ENCODE measurements at places on chromosomes 3 and 15. TPM values are rescaled to one million over a fixed set of nuclear protein-coding genes. Genes with fewer than 3 reads are reported as not detected.

The CD200R1 gene
- 0.11 TPM for total RNA-seq

The ITIH1 gene
- total RNA-seq = not detected

DNA sequence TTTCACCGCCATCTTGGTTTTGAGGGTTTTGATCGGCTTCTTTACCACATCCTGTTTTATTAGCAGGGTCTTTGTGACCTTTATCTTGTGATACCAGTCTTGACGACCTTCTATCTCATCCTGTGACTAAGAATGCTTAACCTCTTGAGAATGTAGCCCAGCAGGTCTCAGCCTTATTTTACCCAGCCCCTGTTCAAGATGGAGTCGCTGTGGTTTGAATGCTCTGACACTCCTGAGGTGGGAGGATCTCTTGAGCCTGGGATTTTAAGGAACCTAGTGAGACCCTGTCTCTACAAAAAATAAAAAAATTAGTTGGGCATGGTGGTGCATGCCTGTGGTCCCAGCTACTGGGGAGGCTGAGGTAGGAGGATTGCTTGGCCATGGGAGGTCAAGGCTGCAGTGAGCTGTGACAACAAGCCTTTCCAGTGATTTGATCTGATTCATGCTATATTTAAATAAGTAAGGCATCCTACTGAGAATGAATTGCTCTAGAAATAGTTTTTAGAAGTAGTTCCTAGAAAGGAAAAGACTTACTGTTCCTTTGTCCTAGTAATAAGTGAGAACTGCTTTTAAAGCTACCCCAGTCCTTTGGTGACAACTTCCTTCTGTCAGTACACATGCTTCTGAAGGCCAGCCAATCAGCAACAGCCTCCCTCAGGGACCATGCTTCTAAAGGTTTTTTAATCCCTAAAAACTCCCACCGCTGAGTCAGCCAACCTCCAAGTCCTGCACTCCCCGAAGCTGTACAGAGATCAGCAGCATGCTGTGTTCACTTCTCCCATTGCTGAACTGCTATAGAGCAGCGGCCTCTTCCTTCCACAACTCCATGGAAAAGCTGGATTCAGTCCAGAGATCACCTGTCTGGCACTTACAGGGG is 9.1 kb upstream of the CEMIP start:
- no peak overlapping the region for H3K4me3 ChIP-seq
- no peaks in the 10 kb centered on the region for H3K36me3 ChIP-seq
- H3K27me3 ChIP-seq = no peaks in the 10 kb centered on the region
- H3K27ac ChIP-seq = no peak overlapping the region
- H3K4me1 ChIP-seq = no peaks in the 10 kb centered on the region

DNA sequence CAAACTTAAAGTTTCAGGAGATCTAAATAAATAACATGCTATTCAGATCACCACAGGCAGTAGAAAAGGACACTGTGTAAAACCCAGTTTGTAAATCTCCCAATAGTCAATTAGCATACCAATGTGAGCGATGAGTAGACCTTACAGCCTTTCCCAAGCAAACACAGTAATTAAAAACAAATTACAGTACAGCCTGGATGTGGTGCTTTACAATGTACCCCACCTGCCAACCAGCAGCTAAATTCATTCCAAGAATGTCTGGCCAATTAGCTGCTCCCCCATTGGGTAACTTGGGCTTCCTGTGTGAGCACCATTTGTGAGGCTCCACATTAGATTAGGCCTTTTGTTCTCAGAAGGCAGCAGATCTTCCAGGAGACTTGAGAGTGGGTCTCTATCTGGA is 635.0 kb downstream of the TBL1XR1 start:
- H3K27ac ChIP-seq = no peak overlapping the region
- no peaks in the 10 kb centered on the region for H3K36me3 ChIP-seq
- no peaks in the 10 kb centered on the region for H3K4me1 ChIP-seq
- no peak overlapping the region for H3K4me3 ChIP-seq
- no peaks in the 10 kb centered on the region for H3K27me3 ChIP-seq
- DNase-seq = no peak

The GJD2 gene
- total RNA-seq = not detected

GRCh38 chr3:178062126-178062525 is 474.1 kb upstream of the KCNMB2 start:
- no peak for DNase-seq
- peaks cover 3% of the 10 kb centered on the region for H3K4me1 ChIP-seq
- no peak overlapping the region for H3K4me3 ChIP-seq
- no peaks in the 10 kb centered on the region for H3K36me3 ChIP-seq
- no peak overlapping the region for H3K27ac ChIP-seq
- H3K27me3 ChIP-seq = no peaks in the 10 kb centered on the region

DNA sequence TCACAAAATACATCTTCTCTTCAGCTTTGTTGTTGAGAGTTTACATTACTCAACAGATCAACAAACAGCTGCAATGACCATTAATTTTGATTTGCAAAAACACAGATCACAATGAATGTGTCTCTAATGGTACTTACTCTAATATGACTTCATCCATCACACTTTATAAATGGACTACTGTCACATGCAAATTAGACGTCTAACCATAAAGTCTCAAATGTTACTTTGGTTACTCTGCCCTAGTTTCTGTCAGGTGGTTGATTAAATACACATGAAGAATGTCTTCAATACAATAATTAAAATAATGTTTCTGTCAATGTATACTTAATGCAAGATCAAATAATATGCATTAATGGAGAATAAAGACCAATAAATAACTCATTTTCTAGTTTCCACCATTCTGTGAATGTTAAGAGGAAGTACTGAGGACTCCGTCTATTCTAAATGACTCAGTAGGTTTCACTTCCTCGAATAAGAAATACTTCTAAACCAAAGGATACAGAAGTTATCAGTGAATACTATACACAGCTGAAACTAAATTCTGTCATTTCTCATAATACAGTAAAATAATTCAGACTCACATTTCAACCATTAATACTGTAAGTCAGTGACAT is 145.8 kb downstream of the CBLB start:
- no peak for DNase-seq
- no peaks in the 10 kb centered on the region for H3K36me3 ChIP-seq
- H3K4me1 ChIP-seq = no peaks in the 10 kb centered on the region
- H3K27ac ChIP-seq = no peak overlapping the region
- H3K27me3 ChIP-seq = no peaks in the 10 kb centered on the region
- no peak overlapping the region for H3K4me3 ChIP-seq

The EIF5A2 gene
- 19.6 TPM for total RNA-seq

DNA sequence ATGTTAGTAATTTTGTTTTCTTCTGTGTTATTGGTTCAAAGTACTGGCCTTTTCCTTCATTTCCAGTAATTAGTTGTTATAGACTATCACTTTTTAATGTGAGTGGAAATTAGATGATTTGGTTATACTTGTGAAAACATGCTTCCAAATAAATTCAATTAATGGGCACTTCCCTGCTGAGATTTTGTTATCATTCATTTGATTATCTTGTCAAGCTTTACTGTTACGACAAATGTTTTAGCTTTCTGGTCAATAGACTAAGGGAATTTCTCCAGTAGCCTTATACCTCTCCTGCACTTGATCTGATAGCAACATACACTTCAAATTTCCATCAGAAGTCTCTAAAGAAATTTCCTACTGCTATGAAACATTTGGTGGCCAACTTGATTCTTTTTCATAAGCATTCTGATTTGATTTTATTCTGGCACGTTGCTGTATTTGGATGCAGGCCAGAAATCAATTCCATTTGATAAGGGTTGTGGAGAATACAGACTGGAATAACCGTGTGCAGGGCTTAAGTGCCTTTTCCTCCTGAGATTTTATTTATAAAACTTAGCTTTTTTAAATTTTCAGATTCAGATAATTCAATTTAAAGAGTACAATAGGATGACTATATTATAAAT is 573.8 kb upstream of the NAALADL2 start:
- no peak overlapping the region for H3K4me3 ChIP-seq
- no peaks in the 10 kb centered on the region for H3K36me3 ChIP-seq
- no peaks in the 10 kb centered on the region for H3K4me1 ChIP-seq
- no peaks in the 10 kb centered on the region for H3K27me3 ChIP-seq
- H3K27ac ChIP-seq = no peak overlapping the region
- no peak for DNase-seq

The SPTBN5 gene
- 0.77 TPM for total RNA-seq

The IQSEC1 gene
- total RNA-seq = 55.4 TPM

GRCh38 chr3:184610245-184610871 is 48.8 kb downstream of the EPHB3 start:
- H3K27ac ChIP-seq = no peak overlapping the region
- H3K27me3 ChIP-seq = no peaks in the 10 kb centered on the region
- DNase-seq = peak; percentile 24
- no peaks in the 10 kb centered on the region for H3K36me3 ChIP-seq
- no peak overlapping the region for H3K4me3 ChIP-seq

The TMCO5A gene
- total RNA-seq = not detected

DNA sequence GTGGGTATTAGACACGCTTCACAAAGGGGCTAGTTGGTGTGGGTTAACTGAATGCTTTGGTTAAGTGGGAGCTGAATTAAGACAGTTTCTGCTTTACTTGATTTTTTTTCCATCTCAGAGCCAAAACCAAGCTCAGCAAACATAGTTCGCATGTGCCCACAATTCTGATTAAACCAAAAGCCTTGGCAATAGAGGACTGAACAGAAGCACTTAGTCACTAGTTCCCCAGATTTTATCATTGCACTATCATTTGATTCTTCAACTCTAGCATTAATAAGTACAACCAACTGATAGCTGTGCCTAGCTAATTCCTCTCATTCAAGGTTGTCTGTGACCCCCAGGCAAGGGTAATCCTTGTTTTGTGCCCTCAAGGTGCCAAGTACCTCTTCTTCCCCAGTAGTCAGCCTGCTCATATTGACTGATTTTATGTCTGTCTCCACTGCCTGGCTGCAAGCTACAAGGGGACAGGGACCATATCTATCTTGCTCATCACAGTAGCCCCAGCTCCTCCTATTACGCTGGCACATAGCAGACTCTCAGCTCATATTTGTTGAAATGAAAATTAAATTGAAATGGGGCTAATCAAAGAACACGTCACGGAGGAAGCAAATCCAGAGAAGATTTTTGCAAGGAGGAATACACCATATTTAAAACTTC is 9.9 kb upstream of the ARHGEF3 start:
- H3K36me3 ChIP-seq = no peaks in the 10 kb centered on the region
- no peak for DNase-seq
- H3K4me3 ChIP-seq = no peak overlapping the region

DNA sequence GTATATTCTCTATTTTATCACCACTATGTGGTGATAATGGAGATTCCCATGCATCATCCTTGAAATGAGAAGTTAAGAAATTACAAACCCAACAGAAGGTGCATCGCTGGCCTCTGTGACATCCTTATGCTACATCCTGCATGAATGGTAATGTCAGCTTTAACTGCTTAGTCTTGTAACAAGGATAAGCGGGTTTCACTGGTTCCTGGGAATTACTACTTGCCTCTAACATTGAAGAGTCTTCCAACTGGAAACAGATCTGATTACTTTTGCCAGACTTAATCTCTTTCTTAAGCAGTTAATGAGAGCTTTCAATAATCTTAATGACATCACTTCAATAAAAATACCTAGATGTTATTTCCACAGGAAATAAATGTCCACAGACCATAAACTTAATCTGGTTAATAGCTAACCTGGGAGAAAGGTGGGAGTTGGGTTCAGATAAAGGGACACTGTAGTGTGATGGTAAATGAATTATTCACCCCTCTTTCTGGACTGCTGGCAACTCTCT is 44.0 kb downstream of the FMN1 start:
- H3K36me3 ChIP-seq = no peaks in the 10 kb centered on the region
- no peak overlapping the region for H3K27ac ChIP-seq
- H3K4me1 ChIP-seq = no peaks in the 10 kb centered on the region
- H3K27me3 ChIP-seq = no peaks in the 10 kb centered on the region
- no peak overlapping the region for H3K4me3 ChIP-seq

DNA sequence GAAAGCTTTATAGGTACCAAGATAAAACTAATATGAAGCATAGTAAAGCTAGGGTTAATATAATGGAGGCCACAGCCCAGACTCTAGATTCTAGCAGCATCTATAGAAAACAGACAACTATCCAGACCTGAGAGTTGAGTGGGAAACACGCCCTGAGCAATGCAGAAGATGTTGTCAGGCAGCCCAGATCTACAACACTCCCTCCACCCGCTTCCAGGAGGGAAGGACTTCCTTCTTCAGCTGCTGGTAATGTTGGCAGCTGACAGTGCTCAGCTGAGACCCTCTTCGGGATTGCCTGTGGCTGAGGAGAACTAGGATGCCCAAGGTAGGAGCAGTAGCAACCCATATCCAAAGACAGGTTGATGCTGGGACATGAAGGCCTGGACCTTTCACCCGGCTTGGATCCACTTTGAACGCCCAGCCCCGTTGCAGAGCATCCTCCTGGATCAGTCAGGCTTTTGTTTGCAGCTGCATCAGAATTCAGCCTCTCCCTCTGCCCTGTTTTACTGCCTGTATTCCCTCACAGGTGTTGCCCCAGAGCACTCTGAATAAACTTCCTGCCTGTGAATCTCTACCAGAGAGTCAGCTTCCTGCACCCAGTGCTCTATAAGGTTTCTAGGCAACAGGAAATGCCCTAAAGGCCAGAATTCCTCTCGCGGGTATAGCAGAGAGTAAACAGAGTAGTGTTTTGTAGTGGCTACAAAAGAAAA is 174.7 kb upstream of the IL12A start:
- no peaks in the 10 kb centered on the region for H3K27me3 ChIP-seq
- DNase-seq = no peak

DNA sequence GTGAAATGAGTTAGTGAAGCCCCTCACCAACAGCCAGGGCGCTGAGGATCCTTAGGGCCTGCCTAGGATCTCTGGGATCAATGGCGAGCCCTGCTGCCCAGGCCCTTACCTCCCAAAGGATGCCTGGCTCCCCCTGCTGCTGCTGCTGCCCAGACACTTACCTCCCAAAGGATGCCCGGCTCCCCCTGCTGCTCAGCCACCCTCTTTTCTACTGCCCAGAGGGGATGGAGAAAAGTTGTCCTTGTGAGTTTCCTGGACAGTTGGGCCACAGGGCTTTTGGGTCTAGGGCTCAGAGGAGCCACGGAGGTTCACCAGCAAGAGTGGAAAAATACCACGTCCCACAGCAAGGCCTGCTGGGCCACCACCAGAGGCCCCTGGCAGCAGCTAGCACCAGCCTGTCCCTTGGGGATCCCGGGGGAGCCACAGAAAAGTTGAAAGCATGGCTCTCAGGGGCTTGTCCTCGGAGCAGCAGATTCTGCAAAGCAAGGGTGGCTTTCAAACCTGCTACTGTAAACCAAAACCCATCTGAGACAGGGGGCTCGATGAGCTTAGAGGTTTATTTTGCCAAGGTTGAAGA is 59.4 kb downstream of the SLC6A6 start:
- no peak overlapping the region for H3K4me3 ChIP-seq
- no peak for DNase-seq
- peaks cover 16% of the 10 kb centered on the region for H3K4me1 ChIP-seq
- H3K36me3 ChIP-seq = no peaks in the 10 kb centered on the region
- peak overlapping the region; percentile 43 for H3K27ac ChIP-seq

The ECE2 gene
- not detected for total RNA-seq

Measured in ovary (tissue), 10 donors.